Upper lobe of left lung (tissue), 6 donors: ENCODE measurements at places on chromosomes 1 and 21.

DNA sequence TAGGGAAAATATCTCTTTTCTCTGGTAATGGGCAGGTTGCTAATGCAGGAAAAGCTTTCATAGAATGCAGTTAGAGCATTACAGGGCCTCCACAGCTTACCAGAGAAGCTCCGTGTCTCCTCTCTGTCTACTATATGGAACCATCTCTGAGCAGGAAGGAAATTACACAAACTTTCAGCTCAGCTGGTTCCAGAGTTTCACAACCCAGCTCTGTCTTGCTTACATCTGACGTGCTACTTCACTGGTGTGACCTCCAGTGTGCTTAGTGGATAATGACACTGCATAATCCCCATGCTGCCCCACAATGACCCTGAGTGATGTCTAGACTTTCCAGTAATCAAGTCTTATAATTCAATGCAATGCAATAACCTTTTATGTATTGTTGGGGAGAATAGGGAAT, 4.3 kb upstream of the FGGY start:
- peak; percentile 85 for DNase-seq

GRCh38 chr1:37948166-37948565, 1.3 kb upstream of the INPP5B start:
- no peak for DNase-seq

- DNase-seq = peak; percentile 12
Measured at GRCh38 chr1:22953057-22953739, 19.5 kb downstream of the LACTBL1 start.

GRCh38 chr1:244060117-244060516, 9.0 kb downstream of the ZBTB18 start:
- no peak for DNase-seq

DNA sequence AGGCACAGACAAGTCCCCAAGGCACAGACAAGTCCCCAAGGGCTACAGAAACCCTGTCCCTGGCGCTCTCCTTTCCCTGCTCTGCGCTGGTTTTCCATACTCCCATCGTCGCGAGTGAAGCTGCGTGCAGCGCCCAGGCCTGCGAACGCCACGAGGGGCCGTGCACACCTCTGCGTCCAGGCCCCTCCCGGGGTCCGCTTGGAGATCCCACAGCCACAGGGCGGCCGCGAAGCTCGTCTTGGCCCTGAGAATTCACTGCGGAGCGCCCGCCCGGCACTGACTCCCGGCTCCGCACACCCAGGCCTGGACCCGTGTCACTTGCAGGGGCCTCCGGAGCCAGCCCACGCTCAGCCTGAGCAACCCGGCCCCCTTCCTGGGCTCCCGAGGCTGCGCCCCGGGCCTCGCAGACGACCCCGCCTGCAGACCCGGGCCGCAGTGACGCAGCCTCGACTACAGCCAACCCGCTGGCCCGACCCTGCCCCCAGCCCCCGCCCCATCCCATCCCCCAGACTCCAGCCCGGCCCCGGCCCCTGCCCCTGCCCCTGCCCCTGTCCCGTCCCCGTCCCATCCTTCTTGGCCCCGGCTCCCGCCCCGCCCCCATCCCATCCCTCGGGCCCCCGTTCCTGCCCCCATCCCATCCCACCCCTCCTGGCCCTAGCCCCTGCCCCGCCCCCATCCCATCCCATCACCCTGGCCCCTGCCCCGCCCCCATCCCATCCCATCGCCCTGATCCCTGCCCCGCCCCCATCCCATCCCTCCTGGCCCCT, 841 bp downstream of the POFUT2 start:
- peak; percentile 19 for DNase-seq

- DNase-seq = no peak
Measured at GRCh38 chr21:46483300-46484295, 24.9 kb downstream of the DIP2A start.

DNA sequence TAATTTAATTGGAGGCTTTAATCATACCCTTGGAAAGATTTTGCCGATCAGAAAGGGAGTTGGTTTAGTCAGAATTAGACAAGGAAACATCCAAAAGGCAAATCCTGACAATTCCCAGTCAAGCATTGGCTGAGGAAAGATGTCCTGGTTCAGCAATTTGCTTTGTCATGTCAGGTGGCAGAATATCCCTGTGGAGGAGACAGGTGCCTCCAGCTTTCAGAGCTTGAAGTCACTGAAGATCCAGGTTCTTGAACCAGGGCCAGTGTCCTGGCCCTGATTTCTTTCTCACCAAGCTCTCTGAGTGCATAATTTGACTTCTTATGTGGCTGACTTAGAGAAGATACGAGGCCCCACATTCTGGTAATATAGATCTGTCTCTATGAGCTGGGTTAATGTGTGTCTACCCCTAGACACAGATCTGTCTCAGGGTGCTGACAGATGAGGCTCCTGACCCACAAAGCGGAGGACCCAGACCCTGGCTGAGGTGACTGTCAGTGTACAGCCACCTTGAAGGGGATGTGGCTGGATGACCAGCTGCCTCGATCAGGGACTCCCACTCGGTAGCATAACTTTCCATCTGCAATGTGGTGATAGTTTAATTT, 118.9 kb downstream of the HHAT start:
- DNase-seq = no peak

DNA sequence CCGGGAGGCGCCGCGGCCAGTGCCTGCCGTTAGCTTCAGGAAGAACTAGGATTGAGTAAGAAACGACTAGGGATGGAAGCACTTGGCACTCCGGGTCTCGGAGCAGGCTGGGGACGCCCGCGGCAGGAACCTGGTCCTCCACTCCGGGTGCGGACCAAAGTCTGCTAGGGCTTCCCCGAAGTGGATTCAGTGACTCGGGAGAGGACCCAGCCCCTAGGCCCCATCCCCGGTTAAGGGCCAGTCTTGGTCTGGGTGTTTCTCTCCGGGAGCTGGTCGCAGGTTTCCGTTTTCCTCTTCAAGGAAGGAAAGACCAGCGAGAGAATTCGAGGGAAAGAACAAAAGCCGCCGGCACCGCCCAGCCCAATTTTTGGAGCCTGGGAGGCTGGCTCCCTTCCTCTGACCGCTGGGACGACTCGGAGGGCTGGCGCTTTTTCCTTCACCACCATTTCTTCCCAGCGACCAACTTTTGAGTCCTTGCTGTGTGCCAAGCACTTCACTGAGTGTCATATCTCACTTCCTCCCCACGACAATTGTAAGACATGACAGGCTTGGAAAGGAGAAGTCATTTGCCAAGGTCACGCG, 16.8 kb upstream of the STMN1 start:
- DNase-seq = no peak
